ENCODE measurements at places on chromosomes 3 and 15.

DNA sequence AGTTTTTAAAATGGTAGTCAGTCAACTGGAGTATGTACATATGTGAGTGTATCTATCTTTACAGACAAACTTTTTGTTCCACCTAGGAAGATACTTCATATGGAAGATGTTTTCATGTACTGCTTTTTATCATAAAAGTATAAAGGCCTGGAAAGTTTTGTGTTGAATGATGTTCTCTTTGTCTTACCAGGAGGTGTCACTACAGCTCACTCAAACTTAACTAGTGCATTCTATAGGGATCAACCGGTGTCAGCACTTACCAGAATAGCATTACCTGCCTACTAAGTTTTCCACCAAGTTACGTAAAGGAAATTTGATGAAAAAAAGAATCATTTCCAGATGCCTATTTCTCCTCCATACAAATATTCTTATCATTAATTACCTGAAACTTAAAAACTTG, 522.6 kb upstream of the SEMA6D start:
- peak; percentile 59 for DNase-seq

- peak; percentile 74 for DNase-seq
These were observed 132.2 kb downstream of the MBNL1 start for GRCh38 chr3:152400887-152401286.

GRCh38 chr3:58742239-58742638, 75.7 kb upstream of the FAM3D start:
- no peak for DNase-seq

GRCh38 chr3:192467230-192468140, 259.9 kb downstream of the FGF12 start:
- DNase-seq: peak; percentile 43

GRCh38 chr15:63999177-63999576, 47.1 kb downstream of the DAPK2 start:
- peak; percentile 75 for DNase-seq

DNA sequence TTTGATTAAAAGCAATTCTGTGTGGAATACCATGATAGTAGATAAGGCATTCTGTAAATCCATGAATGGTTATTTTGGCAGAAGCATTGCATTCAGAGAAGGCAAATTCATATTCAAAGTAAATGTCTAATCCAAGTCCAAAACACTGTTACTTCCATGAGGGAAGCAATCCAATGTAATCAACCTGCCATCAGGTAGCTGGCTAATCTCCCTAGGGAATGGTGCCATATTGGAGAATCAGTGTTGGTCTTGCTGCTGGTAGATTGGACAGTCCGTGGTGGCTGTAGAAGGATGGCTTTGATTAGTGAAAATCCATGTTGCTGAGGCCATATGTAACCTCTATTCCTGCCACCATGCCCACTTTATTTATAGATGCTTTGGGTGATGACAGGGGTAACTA, 72.1 kb upstream of the TNIK start:
- no peak for DNase-seq

Measured in mesenchymal stem cell (in vitro differentiated cells and primary cell).